Stimulated activated naive CD8-positive, alpha-beta T cell treated with anti-CD3 and anti-CD28 coated beads, Interleukin-15, Interleukin-2, amounts not matched to agents 100 U/mL and 50 U/mL, for 24 hours (primary cell): ENCODE measurements at places on chromosomes 2 and 18.

- DNase-seq: no peak
Observed at GRCh38 chr2:230268606-230269243, 43.2 kb downstream of the SP140 start.

DNA sequence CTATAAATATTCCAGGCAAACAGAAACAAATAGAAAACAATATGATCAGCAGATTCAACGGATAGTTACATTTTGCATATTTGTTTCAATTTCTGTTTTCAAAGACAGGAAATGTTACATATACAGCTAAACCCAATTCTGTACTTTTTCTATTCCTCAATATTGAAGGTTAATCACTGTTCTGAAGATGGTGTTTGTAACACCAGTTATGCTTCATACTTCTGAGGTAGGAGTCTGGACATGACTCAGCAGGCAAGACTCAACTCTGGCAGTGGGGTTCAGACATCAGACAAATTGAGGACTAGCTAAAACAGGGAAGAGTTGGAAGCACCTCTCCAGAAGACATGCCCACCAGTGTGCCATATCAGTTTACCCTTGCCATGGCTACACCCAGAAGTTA is 16.6 kb downstream of the SERPINB13 start:
- DNase-seq: no peak

DNA sequence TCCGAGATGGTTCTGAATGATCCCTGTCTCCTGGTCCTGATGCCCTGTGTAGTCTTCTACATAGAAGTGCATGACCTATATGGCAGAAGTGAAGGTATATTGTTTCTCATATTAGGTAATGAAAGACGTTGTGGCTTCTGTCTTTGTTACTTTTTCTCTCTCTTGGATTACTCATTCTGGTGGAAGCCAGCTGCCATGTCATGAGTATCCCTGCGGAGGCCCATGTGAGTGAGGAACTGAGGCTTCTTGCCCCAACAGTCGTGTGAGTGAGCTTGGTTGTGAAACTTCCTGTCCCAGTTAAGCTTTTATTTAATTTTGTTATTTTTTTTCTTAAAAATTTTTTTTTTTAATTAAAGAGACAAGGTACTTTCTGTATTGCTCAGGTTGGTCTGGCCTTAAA is 134.7 kb downstream of the UBR3 start:
- DNase-seq: no peak

- no peak for DNase-seq
Observed at GRCh38 chr2:852168-852567, 98.5 kb upstream of the SNTG2 start.

GRCh38 chr2:159131914-159132281 is 154.6 kb downstream of the WDSUB1 start:
- no peak for DNase-seq

DNA sequence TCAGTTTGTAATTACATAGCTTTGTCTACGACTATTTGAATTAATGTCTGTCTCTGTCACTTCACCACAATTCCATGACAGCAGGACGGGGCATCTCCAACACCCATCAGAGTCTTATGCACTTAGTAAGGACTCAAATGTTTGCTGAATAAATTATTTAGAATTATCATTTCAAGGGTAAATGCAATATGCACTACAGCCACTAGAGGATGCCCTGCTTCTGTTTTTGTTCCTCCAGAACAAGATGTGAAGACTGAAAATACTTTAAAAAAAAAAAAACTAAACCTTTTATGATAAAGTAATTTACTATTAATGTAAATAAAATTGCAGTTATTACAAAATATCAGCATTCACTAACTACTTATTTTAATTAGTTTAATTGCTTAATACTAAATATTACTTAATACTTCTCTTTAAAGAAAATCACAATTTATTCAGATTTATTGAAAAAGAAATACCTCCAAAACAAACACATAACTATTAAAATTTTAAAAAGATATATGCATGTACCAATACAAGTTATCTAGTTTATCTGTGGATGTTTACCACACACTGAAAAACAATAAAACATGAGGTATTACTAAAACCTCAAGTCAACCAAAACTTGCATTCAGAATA is 3.2 kb downstream of the PIGN start:
- DNase-seq: peak; percentile 33

DNA sequence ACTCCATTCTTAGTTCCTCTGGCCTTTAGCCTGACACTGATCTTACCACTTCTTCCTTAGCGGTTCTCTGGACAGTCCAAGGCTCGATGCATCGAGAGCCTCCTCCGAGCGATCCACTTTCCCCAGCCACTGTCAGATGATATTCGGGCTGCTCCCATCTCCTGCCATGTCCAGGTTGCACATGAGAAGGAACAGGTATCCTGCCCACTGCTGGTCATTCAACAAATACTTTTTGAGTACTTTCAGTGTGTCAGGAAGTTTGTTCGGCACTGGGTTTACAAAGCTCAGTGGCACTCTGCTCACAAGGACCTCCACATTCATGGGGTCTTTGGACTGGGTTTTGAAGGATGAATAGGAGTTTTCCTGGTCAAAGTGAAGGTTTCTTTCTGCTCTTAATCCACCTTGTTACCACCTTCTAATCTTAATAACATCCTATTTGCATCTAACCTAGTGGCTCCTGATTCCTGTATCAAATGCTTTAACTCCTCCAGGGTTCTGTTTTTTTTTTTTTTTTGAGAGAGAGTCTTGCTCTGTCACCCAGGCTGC is 25.8 kb downstream of the GCKR start:
- DNase-seq: no peak

- no peak for DNase-seq
Observed at GRCh38 chr2:128390256-128390990, 71.8 kb upstream of the HS6ST1 start.

- no peak for DNase-seq
Observed at GRCh38 chr2:210392469-210392881, 77.5 kb upstream of the MYL1 start.
